ENCODE measurements at places on chromosomes 1 and 21.
A peak's percentile ranks its signal among the peaks of the same experiment; 100 is the strongest.

- no peak for DNase-seq
Measured at GRCh38 chr1:27861436-27861835, 10.9 kb upstream of the THEMIS2 start.

- no peak for DNase-seq
Measured at GRCh38 chr1:92372164-92372563, 73.3 kb downstream of the RPAP2 start.

GRCh38 chr1:168439456-168440375, 104.1 kb downstream of the XCL2 start:
- peak; percentile 95 for DNase-seq

DNA sequence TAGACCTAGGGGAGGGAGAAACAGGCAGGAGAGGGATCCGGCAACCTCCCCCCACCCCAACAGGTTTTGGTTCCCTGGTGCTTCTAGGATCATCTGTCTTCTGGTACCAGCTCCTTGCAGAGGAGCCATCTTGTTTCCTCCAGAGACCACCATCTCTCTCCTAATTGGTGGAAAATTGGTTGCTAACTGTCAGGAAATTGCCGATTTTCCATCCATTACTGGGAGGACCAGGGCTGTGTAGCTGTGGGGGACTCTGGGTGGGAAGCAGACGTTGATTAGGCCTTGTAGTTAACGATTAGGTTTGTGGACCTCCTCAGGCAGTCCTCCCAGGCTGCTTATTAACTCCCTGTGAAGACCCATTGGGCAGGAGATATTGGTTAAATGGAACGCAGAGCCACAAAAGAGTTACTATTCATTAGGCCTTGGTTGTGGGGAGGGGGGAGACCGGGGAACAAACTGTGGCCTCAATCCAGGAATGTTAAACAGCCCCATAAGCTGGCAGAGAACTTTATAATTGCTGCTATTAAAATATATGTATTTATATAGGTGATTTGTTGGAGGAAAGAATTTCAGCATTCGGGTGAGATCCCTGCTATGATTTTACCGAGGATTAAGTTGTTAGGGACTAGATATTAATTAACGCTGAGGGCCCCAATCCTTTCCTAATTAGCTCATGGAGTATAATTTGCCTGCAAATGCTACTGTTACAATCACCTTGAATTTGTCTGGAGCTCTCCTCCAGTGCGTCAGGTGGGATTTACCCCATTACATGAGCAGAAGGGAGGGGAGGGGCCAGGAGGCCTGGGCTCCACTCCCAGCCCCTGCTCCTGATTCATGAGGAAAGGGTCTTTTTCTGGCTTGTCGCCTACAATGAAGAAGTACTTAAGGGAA, 61.2 kb upstream of the TRABD2B start:
- no peak for DNase-seq

GRCh38 chr1:241839369-241839979, 8.5 kb upstream of the EXO1 start:
- DNase-seq: no peak

GRCh38 chr1:234505769-234506102, 26.8 kb upstream of the TARBP1 start:
- no peak for DNase-seq

GRCh38 chr1:196481616-196482015, 126.6 kb downstream of the KCNT2 start:
- DNase-seq: no peak

DNA sequence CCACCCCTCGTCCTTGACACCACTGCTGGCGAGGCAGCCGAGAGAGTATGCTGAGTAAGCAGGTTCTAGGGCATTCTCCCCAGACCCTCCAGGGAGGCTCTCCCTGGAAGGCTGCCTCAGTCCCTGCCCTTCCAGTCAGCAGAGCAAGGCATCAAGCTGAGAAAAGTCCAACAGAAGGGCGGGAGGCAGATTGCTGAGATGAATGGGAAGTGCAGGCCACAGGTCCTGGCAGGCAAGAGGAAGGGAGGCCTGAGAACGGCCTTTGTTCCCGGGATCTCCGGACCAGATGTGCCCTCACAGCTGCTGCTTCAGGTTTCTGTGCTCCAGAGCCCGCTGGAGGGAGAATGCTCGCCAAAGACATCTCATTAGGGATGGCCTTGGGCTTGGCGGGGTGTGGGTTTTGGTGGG, 270.0 kb upstream of the VAMP3 start:
- DNase-seq: no peak

All from activated CD8-positive, alpha-beta memory T cell treated with anti-CD3 and anti-CD28 coated beads, Interleukin-2, amount 10 ng/mL, durations not matched to agents 7 days and 5 days (primary cell).